ENCODE measurements at places on chromosomes 1 and 21.

- DNase-seq = no peak
These were observed 57.6 kb downstream of the SIM2 start for GRCh38 chr21:36756527-36756926.

- no peak for DNase-seq
These were observed 69.2 kb upstream of the GJA8 start for GRCh38 chr1:147833231-147833860.

DNA sequence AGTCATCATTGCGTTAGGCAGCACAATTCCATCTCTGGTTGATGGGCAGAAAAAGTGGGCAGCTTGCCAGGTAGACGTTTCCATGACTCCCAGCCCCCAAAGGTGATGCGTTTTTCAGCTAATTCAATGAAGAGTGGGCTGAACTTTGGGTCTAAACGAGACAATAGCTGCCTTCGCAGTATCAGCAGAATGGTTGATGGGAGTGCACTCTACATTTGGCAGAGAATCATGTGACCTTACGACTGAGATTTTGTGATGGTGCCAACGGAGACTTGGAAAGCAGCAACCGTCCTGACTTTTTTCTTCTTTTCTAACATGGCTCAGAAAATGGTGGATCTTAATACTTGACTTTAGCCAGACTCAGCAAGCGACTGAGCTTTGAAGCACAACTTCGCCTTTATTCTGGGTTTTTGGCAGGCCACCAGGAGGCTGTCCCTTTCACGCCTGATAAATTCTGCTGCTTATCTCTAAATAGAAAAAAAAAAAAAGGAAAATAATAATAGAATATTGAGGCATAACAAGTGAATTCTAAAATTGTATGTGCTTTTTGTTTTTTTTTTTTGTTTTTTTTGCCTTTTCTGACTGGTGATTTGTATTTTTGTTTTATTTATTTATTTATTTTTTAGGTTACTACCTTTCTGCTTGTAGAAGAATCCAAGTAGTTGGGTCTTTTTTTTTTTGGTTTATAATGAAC is 804.8 kb downstream of the USP25 start:
- DNase-seq = no peak

DNA sequence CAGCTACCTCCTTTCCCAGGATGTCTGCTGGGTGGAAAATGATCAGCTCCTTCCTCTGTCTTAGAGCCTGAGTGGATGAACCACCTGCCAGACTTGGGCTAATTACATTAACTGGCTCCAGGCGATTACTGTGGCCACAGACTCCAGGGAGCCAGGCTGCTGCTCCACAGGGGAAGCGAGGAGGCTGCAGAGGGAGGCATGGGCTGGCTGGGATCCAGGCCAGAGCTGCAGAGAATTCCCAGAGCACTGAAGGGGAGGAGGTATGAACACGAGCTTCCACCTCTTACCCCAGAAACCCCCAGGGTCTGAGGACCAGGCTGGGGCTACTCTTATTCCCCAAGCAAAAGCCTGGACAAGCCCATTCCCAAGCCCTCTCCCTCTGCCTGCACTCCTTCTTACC is 136.0 kb upstream of the KLHDC7A start:
- DNase-seq = no peak

Data from activated CD4-positive, alpha-beta T cell treated with anti-CD3 and anti-CD28 coated beads, Interleukin-2, amount 10 ng/mL, durations not matched to agents 7 days and 5 days (primary cell).